Bronchial epithelial cell (primary cell): ENCODE measurements at places on chromosomes 7 and 10. TPM values are rescaled to one million over a fixed set of nuclear protein-coding genes. Genes with fewer than 3 reads are reported as not detected.

Gene VWDE
- total RNA-seq: 1.1 and 3.6 TPM in 2 replicates

Gene CFAP58
- total RNA-seq: 0.53 and 1.2 TPM in 2 replicates

Gene PPP1R17
- not detected in 2 replicates for total RNA-seq

Gene ING3
- 6.5 and 10.8 TPM in 2 replicates for total RNA-seq

Gene LYZL1
- not detected in 2 replicates for total RNA-seq
